ENCODE measurements at places on chromosomes 5 and 9. TPM values are rescaled to one million over a fixed set of nuclear protein-coding genes. Genes with fewer than 3 reads are reported as not detected.

The DNM1 gene
- 31.4 TPM for total RNA-seq

The C5orf22 gene
- total RNA-seq: 31.5 TPM

The TOR4A gene
- total RNA-seq: 15.4 TPM

The KIF24 gene
- total RNA-seq: 0.94 TPM

The IFNE gene
- 5.4 TPM for total RNA-seq

The CNTNAP3 gene
- 9.4 TPM for total RNA-seq

DNA sequence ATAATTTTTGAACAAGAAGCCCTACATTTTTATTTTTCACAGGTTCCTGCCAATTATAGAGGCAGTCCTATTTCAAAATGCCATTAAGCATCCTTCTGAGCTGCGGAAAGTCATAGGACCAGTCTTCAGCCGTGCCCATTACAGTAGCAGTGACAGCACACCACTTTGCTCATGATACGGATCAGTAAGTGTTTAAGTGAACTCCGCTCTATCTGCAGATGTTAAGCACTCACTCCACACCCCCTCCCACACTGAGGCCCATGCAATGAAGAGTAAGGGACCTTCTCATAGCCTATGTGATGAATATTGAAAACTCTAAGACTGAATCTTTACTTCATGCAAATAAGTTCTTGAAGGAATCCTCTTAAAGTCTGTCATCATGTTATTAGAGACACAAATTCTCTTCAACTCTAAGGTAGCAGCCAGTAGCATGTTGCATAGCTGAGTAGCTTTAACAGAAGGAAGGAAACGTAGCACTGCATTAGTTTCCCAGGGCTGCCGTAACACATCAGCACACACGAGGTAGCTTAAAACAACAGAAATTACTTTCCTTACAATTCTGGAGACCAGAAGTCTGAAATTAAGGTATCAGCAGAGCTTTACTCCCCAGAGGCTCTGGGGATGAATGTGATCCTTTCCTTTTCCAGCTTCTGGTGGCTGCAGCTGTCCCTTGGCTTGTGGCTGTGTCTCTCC, 20.3 kb upstream of the TAF11L2 start:
- DNase-seq: no peak

DNA sequence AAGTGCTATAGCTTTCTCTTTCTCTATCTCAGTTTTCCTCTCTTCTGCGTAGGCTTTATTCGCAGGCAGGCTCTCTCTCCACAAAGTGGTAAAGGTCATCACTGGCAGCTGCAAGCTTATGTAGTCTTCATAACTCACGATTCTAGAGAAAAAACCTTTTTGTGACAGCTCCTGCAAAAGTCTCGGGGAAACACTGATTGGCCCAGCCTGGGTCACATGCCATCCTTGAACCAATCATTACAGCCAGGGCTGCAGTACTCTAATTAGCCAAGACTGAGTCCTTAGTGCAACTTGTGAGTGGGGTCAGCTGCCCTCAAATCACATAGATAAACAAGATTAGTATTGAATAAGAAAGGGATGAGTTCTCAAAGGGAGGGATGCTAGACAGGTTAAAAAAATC, 18.3 kb upstream of the FRMPD1 start:
- no peak for DNase-seq

GRCh38 chr9:133103987-133104505, 17.0 kb downstream of the RALGDS start:
- DNase-seq: no peak

- DNase-seq: no peak
Observed at GRCh38 chr5:58927181-58927580, 344.3 kb downstream of the RAB3C start.

- peak; percentile 62 for DNase-seq
Observed at GRCh38 chr9:97710356-97711222, 13.4 kb upstream of the XPA start.

- DNase-seq: no peak
Observed at GRCh38 chr5:153905219-153905618, 133.5 kb downstream of the FAM114A2 start.

DNA sequence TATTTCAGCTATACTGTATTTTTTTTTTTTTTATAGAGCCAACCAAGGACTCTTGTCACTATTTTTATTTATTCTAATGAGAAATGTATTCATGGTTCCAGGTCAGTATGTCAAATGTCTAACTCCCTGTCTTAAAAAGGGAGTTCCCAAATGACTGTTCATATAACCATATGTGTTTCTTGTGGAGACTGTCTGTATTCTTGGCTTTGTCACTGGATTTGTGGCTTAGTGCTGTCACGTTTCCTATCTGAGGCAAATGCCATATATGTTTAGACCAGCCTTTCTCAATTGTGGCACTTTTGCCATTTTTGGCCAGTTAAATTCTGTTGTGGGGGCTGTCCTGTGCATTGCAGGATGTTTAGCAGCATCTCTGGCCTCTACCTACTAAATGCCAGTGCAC, 3.1 kb downstream of the GCNT1 start:
- no peak for DNase-seq

DNA sequence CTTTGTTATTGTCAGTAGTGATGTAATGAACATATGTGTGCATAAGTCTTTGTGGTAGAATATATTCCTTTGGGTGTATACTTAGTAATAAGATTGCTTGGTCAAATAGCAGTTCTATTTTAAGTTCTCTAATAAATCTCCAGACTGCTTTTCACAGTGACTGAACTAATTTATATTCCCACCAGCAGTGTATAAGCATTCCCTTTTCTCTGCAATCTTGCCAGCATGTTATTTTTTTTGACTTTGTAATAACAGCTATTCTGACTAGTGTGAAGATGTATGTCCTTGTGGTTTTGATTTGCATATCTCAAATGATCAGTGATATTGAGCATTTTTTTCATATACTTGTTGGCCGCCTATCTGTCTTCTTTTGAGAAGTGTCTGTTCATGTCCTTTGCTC, 111.5 kb upstream of the CDH12 start:
- DNase-seq: no peak

GRCh38 chr9:76876098-76876497, 29.8 kb downstream of the PRUNE2 start:
- DNase-seq: no peak

GRCh38 chr5:98961665-98962344, 33.0 kb upstream of the CHD1 start:
- no peak for DNase-seq

DNA sequence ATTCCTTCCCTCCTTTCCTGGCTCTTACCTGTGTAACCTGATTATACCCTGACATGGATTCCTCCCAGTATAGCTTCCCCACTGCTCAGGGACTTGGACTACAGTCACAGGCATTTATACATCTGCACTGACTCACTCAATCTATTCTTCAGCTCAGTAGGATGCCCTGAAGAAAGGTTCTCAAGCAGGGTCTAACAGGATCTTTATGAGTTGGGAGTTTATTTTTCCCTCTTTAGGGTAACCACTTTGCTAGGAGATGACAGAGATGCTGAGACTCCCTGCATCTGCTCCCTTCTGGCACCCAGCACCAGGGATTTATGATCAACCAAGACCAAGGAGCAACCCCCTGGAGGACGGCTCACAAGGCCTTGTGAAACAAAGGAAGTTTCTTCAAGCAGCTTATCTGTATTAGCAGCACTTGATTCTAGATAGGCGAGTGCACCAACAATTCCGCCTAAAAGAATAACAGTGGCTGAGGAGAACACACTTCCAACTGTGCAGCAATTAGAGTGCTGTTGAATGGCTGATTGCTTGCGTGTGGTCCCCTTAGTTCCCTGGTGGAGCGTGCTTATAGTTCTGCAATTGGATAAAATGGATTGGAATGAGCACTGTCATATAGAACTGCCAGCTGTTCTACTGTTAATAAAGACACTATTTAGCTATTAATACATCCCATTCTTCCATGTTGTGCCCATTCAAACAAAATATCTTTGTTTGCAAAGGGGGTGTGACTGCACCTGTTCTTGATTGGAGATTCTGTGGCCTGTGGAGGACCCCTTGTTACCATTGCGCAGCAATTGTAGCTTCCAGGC, 482.6 kb downstream of the ZNF608 start:
- DNase-seq: peak; percentile 44

GRCh38 chr9:89808756-89809181, 204.0 kb downstream of the GADD45G start:
- no peak for DNase-seq

DNA sequence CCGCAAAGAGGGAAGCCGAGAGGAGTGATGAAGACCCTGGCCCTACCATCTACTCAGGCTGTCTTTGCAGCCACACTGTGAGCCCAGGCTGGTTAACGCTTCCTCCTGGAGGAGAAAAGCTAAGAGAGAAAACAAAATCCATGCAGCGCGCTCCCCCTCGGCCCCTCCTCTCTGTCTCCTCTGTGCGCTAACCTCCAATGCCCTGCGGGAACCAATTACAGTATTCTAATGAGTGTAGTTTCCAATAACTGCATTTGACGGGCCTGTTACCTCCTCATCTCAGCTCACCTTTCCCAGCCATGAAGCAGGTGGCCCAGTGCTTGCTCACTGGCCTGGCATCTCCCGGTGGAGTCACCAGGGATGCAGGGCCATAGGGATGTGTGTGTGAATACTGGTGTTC, 565.5 kb downstream of the EBF1 start:
- DNase-seq: no peak

DNA sequence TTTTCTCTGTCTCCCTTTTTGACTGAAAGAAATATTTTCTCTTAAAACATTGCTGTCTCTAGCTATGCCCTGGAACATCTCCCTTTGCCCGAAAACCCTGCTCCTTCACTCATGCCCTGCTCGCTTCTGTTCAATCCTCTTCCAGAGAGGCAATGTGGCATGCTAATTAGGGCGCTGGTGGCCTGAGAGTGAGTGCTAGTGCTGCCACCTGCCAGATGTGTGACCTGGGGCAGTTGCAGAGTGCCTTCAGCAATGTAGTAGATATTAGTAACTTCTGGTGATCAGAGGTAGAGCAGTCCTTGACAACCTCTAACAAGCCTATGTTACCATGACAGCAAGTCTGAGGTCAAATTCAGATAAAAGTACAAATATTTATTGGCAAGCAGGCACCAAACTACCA, 119.5 kb upstream of the OSMR start:
- DNase-seq: no peak

DNA sequence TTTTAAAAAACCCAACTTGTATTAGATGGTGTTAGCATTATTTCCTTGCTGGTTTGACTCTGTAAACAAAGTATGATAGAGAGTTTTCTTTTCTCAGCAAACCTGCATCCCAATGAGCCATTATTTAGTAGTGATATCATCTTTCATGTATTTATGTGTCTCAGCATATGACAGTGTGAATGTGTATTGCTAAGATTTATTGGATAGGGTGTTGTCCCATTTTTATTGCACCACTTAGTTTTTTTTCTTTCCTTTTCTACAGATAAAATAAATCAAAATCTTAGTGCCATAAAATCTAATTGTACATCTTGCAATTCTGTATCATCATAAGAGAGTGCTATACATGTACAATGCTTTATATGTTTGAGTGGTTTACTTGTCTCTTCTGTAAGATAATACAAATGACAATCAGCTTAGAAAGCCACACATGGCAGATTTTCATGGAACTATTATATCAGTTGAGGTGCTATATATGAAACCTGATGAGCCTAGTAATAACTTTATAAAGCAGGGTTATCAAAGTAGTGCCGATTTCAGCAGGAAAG, 149.2 kb upstream of the CYLC2 start:
- DNase-seq: no peak

DNA sequence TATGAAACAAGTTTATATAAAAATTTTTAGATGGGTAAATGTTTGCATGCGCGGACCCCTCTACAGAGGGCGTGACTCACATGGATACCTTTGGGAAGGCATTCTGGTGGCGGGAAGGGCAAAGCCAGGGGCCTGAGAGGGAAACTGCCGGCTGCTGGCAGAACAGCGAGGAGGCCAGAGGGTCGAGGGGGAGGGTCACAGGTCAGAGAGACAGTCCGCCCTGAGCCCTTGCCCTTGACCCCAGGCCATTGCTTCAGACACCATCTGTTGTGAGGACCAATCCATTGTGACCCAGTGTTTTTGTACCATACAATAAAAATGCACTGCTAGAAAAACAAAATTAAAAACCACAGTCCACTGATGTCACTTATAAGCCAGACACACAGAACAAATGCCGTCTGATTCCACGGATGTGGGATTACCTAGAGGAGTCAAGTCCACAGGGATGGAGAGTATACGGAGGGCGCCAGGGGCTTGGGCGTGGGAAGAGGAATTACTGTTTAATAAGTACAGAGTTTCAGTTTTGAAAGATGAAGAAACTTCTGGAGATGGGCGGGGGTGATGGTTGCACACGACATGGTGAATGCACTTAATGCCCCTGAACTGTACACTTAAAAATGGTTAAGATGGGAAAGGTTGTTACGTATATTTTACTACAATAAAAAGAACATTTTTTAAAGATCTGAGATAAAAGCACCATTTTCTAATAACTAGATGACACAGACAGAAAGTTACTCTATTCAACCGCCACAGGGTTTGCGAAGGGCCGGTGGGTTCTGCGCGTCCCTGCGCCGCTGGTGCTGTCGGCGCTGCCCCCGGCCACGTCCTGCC, 12.0 kb downstream of the BTNL9 start:
- peak; percentile 27 for DNase-seq

- no peak for DNase-seq
Observed at GRCh38 chr5:1012900-1013237, 4.3 kb downstream of the NKD2 start.

GRCh38 chr9:6538666-6539071, 106.9 kb downstream of the GLDC start:
- no peak for DNase-seq

DNA sequence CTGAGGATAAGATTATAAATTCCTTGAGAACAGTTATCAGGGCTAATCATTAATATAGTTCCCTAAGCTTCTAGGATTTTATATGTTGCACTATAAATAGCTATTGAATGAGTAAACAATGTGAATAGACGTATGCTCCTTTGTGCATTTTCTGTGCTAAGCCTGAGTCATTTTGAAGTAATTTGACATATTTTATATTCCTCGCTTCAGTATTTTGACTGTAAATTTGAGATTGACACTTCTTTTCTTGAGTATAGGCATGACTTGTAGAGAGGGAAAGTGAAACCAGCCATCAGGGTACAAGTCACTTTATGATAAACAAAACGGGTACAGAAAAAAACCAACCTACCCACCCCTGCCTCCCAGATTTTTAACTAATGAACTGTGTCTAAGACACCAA, 367.7 kb upstream of the PRR16 start:
- no peak for DNase-seq

DNA sequence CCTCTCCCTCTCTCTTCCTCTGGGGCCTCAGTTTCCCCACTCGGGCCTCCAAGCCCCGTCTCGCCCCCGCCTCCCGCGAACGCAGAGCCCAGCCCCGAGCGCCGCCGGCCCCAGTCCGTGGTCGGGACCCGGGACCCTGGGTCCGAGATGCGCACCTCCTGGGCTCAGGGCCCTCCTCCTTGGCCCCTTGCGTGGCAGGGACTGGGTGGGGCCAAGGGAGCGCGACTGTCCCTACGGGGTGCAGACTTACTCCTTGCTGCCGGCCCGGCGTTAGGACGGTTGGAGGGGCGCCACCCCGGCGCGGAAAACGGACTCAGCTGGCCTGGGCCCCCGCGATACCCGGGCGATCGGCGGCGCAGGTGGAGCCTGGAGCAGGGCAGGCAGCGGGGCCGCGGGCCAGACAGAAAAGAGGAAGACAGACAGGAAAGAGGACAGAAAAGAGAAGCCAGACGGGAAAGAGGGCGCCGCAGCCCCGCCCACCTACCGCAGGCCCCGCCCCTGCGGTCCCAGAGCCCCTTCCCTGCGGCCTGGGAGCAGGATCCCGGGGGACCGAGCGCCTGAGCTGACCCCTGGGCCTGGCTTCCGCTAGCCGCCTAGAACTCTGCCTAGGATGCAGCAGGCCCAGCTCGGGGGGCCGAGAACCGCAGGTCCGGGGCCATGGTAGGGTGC, at the start of gene GBGT1:
Gene GBGT1, minus strand, starts transcription at position 411 of the 669 bp plus-strand sequence. CDS start 1,502 bp downstream, outside the sequence.
- DNase-seq: no peak
